ENCODE measurements at places on chromosomes 11 and 22.

- no peak for DNase-seq
Measured at GRCh38 chr22:33005476-33005875, 52.7 kb downstream of the SYN3 start.

- no peak for DNase-seq
Measured at GRCh38 chr22:49923445-49923844, 5.0 kb downstream of the CRELD2 start.

GRCh38 chr22:31639436-31640039, 22.5 kb downstream of the PISD start:
- no peak for DNase-seq

GRCh38 chr11:96196181-96196662, 146.8 kb downstream of the MAML2 start:
- no peak for DNase-seq

- no peak for DNase-seq
Measured at GRCh38 chr22:37248251-37248650, 4.2 kb upstream of the RAC2 start.

DNA sequence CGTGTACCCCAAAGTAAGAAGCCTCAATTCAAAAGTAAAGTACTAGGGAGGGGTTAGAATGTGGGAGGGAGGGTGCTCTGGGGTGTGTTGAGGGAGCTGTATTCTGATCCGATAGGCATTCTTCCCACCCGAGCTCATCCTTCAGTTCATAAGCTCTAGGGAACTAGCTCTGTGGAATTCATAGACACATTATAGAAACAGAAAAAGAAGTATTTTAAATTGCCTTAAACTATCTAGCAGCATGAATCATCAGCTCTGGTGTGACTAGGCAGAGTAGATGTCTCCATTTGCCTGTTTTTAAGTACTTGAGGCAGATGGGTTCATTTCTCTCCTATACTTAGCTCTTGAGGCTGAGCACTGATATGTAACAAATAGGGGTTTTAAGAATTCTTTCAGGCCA, 7.3 kb upstream of the SGSM3 start:
- DNase-seq: no peak

GRCh38 chr11:117702946-117703598, 93.9 kb downstream of the DSCAML1 start:
- no peak for DNase-seq

DNA sequence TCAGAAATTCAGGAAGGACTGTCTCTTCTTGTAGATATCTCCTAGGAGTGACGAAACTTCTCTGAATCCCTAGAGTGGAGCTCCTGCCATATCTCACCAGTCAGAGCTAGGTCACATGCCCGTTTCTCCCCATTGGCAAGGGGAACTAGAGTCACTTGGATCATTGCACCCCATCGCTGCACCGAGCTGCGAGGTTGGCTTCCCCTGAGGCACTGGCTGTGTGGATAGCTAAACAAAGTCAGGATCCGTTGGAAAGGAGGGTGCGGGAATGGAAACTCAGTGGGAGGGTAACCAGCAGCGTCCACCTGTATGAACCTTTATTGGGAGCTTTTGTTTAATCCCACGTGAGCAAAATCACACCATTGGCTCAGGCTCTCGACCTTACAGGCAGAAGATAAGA, 283.8 kb downstream of the BRD1 start:
- no peak for DNase-seq

DNA sequence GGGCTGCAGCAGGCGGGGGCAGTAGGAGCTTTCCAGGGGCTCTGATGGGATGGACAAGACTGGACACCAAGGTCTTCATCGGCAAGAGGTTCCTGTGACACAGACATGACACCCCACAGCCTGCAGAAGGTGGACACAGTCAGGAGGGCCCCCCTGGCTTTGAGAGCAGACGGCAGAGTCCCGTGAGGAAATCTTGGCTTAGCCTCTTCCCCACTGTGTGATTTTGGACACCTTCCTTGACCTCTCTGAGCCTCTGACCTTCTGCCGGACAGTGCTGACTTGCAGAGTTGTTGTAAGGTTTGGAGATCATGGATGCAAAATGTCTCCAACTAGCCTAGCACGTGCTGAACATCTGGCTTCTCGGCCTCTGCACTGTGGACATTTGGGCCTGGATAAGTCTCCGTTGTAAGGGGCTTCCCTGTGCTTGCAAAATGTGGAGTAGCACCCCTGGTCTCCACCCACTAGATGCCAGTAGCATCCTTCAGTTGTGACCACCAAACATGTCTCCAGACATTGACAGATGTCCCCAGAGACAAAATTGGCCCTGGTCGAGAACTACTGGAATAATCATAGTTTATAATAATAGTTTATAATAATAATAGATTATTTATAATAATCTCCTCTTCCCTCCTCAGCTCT, 54.6 kb downstream of the MCM5 start:
- no peak for DNase-seq

GRCh38 chr11:72123117-72123653, 10.7 kb upstream of the ANAPC15 start:
- no peak for DNase-seq

DNA sequence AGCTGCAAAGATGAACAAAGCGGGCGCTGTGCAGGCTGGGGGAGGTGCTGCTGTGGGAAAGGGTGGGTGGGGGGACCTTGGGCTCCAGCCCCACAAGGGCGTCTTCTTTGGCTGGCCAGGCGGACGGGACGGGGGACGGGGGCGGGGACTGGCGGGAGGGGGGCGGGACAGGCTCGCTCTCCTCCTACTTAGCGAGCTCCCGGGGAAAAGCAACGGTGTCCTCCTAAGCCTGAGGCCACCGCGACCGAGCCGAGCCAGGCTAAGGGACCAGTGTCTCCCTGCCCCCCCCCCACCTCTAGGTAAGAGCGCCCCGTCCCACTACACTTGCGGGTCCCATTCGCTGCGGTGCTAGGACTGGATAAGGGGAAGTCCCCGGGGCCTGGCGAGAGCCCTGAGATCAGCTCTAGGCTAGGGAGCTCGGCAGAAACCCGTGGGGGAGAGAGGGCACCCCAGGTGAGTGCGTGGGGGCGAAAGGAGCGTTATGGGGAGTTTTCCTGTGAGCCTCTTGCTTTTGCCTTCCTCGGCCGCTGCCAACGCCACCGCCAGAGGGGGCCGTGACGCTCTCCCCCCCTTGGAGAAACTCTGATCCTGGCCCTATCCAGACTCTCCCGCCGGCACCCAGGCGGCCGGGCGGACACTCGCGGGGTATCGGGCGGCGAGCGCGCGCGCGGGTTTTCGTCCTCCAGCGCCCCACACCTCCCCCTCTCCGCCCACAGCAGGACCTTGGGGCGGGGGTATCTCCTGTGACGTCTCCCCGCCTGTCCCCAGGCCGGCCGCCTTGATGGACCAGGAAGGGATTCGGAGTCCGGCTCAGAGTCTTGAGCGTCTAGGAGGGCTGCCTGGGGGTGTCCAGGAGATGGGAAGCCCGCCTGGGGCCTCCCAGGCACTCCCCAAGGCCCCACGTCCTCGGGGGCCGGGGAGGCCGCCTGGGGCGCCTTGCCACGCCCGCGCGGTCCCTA, at the start of gene PHLDB1:
PHLDB1 (plus strand) TSS at position 215 of the 959 bp plus-strand sequence. CDS start 6,222 bp downstream, outside the sequence.
- DNase-seq: peak; percentile 37

DNA sequence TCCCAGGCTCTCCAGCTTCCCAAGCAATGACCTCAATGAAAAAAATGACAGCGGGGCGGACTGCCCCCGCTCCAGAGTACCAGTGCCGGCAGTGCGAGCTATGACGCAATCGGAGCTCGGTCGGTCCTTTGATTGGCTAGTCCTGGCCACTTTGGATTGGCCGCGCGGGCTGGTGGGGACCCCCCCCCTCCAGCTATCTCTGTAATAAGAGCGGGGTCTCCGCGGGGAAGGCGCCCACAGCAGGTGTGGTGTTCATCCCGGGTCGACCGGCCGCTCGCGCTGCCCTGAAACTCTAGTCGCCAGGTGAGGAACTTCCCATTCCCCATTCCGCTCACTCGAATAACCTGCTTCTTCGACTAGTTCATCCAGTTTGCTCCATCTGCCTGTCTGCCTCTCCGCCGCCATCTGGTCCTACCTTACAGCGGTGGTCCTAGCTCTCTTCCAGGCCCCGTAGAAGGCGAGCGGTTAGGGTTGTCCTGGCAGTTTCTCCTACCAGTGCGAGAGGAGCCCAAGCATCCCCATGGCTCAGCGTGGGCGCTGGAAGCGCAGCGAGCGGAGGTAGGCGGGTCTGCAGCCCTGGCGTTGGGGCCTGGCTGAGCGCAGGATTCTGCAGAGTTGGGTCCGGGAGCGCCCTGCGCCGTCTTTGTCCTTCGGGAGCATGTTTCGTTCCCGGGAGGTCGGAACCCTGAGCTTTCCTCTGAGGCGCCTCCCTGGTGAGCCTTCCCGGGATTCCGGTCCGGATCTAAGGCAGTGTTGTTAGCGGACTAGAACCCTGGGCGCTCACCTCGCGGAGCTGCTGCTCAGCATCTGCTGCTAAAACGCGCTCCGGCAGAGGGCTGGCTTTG, at the start of gene CALCB:
CALCB (plus strand) TSS at position 233 of the 845 bp plus-strand sequence. CDS start 1,126 bp downstream, outside the sequence.
- DNase-seq: no peak

- no peak for DNase-seq
Measured at GRCh38 chr11:11558396-11558795, 63.4 kb downstream of the GALNT18 start.

- DNase-seq: no peak
Measured at GRCh38 chr11:69438286-69438920, 43.1 kb upstream of the LINC01488 start.

DNA sequence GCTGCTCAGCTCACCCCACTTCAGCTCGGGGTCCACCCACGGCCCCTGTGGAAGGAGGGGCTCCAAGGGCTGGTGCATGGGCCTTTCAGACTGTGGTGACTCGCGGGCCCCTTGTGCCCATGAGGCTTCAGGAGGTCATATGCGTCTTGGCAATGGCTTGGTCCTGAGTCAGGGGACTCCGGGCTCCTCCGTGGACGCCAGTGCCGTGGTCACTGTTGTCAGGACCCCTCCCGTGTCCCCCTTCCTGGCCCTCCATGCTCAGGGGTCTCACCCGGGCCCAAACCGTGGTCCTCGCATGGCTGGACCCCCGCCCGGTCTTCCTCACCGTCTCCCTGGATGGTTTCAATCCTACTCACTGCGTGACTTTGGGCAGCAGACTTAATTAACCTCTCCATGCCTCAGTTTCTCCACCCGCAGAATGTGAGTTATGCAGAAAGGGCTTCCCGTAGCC, 436.4 kb downstream of the TBC1D22A start:
- no peak for DNase-seq

- DNase-seq: no peak
Measured at GRCh38 chr11:8038393-8038792, 42.6 kb upstream of the TUB start.

DNA sequence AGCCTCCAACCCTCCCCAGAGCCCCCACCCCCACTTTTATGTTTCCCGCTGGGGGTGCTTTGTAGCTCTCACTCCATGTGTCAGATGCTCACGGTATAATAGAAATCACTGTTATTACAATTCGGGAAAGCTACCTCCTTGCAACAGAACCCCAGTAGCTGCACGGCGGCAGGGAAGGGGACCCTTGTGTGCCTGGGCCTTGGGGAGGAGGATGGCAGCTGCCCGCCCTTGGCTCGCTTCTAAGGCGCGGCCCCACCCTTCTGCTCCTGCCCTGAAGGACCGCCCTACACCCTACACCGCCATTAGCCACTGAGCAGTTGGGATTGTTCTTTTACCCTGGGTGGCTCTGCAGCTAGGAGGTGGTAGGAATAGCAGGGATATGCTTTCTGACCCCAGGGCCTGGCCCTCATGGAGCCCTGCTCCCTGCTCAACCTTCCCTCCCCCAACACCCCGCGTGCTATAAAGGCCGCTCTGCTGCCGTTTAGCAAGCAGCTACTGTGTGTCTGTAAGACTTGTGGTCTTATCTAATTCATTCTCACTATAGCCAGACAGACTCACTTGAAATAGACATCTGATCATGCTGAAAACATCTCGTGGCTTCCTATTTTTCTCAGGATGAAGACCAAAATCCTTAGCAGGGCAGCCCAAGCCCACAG, 219.7 kb downstream of the CEP164 start:
- no peak for DNase-seq

- no peak for DNase-seq
Measured at GRCh38 chr11:112925516-112926310, 35.5 kb upstream of the NCAM1 start.

DNA sequence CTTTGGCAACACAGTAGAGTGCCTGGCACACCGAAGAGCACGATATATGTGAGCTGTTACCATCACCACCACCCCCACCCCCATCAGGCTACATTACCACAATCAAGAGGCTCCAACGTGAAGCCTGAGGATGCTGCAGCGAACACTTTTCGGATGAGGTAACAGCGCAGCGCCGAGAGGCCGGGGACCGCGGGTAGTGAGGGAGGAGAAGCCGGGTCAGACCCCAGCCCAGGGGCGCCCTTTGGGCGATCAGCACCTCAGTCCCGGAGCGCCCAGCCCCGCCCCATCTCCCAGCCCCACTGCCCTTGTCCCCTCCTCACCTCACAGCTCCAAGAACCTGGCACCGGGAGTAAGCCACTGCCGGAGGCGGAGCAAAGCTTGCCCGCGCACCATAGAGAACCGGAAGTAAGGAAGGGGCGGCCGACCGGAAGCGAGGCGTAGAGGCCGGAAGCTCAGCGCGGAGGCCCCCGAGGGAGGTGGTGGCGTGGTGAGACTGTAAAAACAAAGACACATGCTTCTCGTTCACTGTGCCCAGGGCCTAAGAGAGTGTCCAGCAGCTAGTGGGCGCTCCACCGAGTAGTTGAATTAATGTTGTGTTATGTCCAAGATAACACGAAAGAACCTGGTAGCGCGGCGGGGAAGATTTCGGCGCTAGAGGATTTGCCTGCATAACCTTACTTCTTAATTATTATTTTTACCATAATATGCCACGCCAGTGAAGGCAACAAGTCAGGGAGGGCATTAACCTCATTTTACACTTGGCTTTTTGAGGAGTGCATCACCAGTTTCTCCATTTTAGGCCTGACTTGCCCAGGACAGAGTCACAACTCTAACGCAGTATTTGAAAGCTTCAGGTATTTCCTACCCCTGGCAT, at the start of gene THOC5:
THOC5 (minus strand) TSS at position 407 of the 874 bp plus-strand sequence. CDS start 4,610 bp downstream, outside the sequence.
- peak; percentile 81 for DNase-seq

DNA sequence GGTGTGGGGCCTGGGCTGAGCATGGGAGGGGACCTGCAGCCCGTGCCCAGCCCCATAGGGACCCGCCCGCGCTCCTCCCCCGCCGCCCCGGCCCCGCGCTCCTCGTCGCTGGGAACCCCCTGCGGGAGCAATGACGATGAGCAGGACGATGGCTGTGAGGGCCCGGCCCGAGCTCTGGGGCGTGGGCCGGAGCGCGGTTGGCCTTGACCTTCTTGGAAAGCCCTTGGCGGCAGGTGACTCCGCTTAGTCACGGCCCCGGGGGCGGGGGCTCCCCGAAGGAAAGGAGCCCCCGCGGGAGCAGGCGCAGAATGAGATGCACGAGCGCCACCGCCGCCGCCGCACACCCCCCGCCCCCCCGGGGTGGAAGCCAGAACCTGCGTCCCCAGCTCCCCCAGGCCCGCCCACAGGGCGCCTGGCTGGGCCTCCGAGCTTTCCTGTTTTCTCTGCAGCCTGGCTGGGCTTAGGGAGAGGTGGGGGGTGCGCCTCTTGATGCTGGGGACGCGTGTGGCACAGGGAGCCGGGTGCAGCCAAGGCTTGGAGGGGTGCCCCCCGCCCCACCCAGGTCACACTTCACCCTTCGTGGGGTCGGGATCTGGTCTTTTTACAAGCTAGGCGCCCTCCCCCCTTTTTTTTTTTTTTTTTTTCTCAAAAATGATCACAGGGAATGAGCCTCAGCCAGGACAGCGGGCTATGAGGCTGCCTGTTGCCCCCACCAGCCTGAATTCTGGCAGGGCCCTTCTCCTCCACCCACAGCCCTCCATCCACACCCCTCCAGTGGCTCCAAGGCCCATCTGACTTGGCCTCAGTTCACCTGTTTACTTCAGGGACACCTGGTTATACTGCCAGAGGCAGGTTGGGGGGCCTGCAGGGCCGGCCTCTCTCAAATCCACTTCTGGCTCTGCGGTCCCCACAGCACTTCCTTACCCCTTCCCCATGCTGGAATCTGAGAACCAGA, 17.9 kb downstream of the CRELD2 start:
- peak; percentile 95 for DNase-seq

GRCh38 chr11:5242933-5243815, 6.5 kb downstream of the HBG1 start:
- no peak for DNase-seq
